ENCODE measurements at places on chromosomes 16 and 17.
A peak's percentile ranks its signal among the peaks of the same experiment; 100 is the strongest.

DNA sequence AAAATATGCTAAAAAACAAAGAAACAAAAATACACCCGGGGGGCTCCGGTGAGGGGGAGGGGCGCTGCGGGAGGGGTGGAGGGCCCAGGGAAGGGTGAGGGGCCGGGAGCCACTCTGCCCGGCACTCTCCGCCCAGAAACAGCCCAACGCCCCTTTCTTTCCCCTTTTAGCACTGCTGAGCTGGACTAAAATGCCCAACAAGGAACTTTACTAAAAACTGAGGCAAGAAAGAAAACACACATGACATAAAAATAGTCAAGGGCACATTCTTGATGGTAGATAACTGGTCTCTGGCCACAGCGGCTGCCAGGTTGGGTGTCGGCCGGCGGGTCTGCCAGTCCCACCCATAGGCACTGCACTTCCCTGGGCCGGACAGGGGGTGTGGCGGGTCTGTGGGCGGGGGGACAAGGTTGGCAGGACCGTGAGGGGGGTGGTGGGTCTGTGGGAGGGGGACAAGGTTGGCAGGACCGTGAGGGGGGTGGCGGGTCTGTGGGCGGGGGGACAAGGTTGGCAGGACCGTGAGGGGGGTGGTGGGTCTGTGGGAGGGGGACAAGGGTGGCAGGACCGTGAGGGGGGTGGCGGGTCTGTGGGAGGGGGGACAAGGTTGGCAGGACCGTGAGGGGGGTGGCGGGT lies 20.9 kb downstream of the METRNL start:
- no peak for DNase-seq

GRCh38 chr17:59890720-59891119 lies 2.0 kb downstream of the TUBD1 start:
- no peak for DNase-seq

DNA sequence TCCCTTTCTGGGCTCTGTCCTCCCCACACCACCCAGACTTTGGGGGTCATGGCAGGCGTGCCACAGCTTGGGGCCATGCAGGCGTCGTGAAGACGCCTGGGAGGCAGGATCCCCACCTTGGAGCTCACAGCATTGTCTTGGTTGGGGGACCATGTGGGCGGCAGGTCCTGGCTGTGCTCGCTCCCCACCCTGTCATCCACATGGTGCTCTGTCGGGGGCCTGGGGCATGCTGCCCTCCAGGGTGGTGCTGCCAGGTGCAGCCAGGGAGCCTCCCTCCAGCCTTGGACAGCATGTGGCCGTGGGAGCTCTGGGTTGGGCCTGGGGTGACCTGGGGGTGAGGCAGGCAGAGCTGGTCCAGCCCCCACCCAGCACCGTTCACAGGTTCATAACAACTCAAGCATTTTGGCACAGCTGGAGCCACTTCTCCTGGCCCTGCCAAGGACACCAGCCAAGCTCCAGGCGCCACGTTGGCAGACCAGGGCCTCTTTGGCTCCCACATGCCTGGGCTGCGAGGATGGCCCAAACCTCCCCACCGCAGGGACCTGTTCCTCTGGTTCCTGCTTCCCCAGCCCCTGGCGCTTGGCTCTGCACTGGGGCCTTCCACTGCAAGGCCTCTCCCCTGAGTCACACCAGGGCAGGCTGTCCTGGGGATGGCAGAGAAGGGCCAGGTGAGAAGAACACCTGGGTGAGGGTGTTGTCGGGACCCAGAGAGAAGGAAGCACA lies 15.1 kb upstream of the ATP6V0C start:
- no peak for DNase-seq

GRCh38 chr17:78707016-78707415 lies 75.1 kb downstream of the CYTH1 start:
- no peak for DNase-seq

GRCh38 chr16:84768061-84768807 lies 51.6 kb upstream of the CRISPLD2 start:
- DNase-seq, result no peak

GRCh38 chr17:68910789-68911431 lies 44.3 kb downstream of the ABCA8 start:
- DNase-seq, result no peak

DNA sequence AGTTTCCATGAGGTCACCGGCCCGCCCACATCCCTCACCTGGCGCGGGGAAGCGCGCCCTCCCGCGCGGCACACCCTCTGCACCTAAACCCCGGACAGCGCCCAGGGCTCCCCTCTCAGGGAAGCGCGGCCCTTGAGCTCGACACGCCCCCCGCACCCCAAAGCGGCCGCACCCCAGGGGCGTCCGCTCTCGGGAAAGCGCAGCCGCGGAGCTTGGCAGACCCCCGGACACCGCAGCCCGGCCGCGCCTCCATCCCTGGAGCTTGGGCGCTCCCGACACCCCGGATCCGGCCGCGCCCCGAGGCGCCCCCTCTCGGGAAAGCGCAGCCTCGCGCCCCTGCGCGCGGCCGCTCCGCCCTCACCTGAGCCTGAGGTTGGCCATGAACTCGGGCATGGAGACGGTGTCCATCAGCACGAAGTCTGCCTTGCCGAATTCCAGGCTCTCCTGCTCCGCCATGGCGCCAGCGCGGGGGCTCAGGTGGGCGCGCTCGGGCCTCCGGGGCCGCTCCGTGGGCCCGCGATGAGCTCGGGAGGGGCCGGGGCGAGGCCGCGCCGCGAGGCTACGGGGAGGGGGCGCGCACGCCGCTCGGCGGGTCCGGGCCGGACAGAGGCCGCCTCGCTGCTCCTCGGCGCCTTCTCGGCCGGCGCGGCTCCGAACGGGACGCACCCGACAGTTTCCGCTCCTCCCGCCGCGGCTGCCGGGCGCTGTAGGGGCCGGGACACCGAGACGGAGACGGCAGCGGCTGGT lies at the start of gene MYO1D:
Gene MYO1D, minus strand, starts transcription at position 708 of the 747 bp plus-strand sequence. Its CDS starts 252 bp downstream, at position 456.
- DNase-seq, result peak; percentile 58

- DNase-seq, result no peak
Observed at GRCh38 chr17:28345419-28346198, 10.0 kb downstream of the TNFAIP1 start.

- DNase-seq, result no peak
Observed at GRCh38 chr16:2468725-2469398, 2.2 kb upstream of the NTN3 start.

- DNase-seq, result no peak
Observed at GRCh38 chr16:56764835-56765234, 34.9 kb downstream of the NUP93 start.

- DNase-seq, result no peak
Observed at GRCh38 chr17:41334385-41335305, 16.0 kb downstream of the KRT33A start.

DNA sequence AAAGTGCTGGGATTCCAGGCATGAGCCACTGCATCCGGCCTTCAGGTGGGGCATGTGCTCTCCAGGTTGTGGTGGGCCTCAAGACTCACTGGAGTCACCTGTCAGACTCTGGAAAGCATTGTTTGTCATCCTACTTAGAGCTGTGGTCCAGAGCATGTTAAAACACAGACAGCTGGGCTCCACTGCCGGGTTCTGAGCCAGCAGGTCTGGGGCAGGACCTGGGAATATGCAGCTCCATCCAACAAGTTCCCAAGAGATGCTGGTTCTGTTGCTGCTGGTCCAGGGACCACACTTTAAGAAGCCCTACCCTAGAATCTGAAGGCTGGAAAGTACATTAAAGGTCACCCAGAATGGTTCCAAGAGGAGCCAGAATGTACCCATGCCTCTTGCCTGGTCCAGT lies 75.3 kb downstream of the GAS7 start:
- DNase-seq, result no peak

- no peak for DNase-seq
Observed at GRCh38 chr17:18018411-18018921, 20.5 kb downstream of the ATPAF2 start.

GRCh38 chr17:66430846-66431795 lies 128.7 kb downstream of the PRKCA start:
- no peak for DNase-seq

DNA sequence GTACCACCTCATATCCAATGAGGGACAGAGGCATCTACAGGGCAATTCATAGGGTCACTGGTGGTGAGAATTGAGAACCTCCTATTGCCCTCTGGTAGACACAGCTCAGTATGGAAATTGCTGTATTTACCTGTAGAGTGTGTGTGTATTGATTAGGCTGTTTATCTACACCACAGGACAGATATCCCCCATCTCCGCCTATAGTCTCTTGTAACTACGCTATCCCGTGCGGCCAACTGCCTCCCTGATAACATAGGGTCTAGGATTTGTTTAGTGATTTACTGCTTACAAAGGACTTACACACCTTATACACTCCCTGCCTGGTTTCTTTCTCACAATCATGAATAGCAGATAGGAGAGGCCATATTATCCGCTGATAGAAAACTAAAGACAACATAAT lies 1.7 kb upstream of the STAT3 start:
- DNase-seq, result no peak

- peak; percentile 36 for DNase-seq
Observed at GRCh38 chr17:58755577-58756245, at the start of gene PPM1E. TSS of gene PPM1E (plus strand) at chr17:58755854.

DNA sequence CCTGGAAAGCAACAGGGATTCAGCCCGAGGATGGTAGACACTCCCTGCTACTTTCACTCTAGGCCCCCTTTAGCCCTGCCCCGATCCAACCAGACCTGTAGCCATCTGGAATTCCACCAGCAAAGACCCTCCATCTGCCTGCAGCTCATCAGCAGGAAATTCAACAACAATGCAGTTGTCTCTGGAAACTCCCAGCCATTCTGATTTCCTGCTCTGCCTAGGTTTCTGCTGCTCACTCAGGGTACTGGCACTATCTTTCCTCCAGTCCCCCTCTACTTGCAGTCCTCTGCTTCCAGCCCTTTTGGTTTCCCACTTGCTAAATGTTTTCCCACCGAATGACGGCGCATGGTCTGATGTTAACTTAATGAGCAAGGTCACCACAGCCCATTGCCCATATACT lies 2.7 kb upstream of the SP6 start:
- DNase-seq, result no peak

DNA sequence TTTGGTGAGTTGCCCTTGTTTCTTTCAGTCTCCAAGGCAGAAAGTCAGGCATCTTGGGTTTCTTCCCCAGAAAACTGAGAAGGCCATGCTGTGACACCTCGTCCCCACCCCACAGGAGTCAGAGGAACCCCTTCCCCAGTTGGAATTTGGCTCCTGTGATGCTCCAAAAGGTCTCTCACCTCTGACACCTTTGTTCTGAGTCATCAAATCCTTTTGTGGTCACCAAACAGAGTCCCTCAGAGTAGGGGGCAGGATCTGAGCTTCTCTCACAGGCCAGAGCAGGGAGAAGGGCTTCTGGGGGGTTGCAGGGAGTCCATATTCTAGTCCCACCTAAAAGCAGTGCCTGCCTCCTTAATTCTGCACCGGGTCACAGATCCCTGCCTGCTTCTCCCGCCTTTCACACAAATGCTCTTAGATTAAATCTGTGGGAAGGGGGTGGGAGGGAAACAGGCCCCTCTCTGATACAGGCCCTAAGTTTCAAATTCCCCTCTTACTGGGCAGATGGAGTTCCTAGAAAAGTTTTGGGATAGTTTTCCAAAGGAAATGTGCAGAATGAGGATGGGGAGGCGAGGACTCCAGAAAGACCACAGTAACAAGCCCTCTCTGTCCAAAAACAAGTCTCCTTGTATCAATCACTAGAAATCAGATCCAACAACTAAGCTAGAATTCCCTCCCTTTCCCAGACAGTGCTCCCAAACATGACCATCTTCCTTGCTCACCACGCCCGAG lies 1.3 kb downstream of the PHOSPHO1 start:
- DNase-seq, result no peak

- no peak for DNase-seq
Observed at GRCh38 chr16:86578611-86579267, 390 bp downstream of the FOXL1 start.

GRCh38 chr17:76147211-76148014 lies 6.4 kb upstream of the FOXJ1 start:
- DNase-seq, result no peak

- DNase-seq, result no peak
Observed at GRCh38 chr17:72566671-72567484, 446.1 kb downstream of the SOX9 start.

DNA sequence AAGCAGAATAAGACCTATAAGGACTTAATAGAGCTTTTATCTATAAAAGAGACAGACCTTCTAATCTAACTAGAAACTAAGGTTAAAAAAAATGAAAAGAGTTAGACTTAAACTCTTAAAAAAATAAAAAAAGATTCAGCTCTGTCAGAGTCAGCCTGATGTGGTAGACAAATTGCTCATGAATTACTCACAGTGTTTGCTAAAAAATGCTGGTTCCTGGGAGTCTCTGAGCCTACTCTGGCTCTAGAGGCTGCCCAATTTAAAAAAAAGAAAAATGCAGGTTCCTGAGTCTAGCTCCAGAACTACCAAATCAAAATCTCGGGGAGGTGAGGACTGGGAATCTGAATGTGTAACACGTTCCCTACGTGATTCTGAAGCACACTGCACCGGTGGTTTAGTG lies 18.1 kb downstream of the SOST start:
- no peak for DNase-seq

GRCh38 chr16:59905606-59906005 lies 1171.5 kb upstream of the GOT2 start:
- no peak for DNase-seq

DNA sequence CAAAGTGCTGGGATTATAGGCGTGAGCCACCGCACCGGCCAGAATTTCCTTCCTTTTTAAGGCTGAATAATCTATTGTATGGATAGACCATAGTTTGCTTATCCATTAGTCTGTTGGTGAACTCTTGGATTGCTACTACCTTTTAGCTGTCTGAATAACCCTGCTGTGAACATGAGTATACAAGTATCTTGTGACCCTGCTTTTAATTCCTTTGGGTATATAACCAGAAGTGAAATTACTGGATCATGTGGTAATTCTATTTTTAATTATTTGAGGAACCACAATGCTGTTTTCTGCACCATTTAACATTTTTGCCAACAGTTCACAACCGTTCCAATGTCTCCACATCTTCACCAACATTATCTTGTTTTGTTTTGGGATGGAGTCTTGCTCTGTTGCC lies 4.6 kb upstream of the OTOA start:
- no peak for DNase-seq

GRCh38 chr17:63361182-63361581 lies 84.9 kb downstream of the CYB561 start:
- DNase-seq, result no peak

DNA sequence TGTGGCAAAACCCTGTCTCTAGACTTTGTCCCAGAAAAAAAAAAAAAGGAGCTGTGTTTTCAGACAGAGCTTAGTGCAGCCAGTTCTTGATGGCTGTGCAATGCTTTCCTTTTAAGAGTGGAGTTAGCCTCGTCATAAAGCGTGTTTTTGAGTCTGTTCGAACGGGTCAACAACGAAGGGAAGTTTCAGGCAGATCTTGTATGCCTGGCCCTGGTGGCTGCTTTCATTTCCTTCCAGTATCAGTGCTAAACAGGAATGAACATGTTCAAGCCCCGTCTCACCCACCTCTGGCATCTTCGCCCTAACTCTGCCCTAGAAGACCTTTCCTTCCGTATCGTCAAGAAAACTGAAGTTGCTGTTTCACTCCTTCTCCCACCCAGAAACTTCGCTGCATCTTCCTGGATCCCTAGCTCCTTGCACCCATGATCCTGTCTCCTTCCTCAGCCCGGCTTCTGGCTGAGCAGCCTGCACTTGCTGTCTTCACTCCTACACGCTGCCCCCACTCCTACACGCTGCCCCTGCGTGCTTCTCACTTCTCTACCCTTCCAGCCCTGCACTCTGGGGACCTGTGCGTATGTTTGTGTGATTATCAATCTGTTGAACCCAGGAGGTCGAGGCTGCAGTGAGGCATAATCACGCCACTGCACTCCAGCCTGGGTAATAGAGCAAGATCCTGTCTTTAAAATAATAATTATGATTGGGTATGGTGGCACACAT lies 55.3 kb downstream of the USP10 start:
- no peak for DNase-seq

GRCh38 chr16:49688036-49688697 lies 167.7 kb downstream of the ZNF423 start:
- no peak for DNase-seq

- no peak for DNase-seq
Observed at GRCh38 chr17:58005031-58005727, 1.9 kb downstream of the SRSF1 start.
